ENCODE measurements at places on chromosomes 2 and 18. TPM values are rescaled to one million over a fixed set of nuclear protein-coding genes. Genes with fewer than 3 reads are reported as not detected.

DNA sequence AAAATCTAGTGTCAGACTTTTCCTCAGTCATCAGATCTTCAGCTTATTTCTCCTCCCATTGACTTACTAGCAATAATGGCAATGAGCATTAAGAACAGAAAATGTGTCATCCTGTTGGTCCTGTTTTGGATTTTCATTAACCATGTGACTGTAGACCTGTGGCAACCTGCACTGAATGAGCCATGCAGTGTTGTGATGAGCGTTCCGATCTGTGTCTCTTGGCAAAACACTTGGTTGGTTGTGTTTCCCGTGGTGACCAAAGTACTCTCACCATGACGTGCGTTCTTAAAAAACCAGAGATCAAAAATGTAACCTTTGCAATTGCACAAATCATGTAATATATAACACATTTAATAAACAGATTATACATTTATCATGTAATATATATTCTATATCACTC lies 138.6 kb downstream of the MAP3K20 start:
- H3K27me3 ChIP-seq, result no peaks in the 10 kb centered on the region
- no peaks in the 10 kb centered on the region for H3K4me1 ChIP-seq
- 0 out of 2 replicates have a peak, but pooled peaks cover 2% of the 10 kb centered on the region for H3K36me3 ChIP-seq
- DNase-seq, result no peak

DNA sequence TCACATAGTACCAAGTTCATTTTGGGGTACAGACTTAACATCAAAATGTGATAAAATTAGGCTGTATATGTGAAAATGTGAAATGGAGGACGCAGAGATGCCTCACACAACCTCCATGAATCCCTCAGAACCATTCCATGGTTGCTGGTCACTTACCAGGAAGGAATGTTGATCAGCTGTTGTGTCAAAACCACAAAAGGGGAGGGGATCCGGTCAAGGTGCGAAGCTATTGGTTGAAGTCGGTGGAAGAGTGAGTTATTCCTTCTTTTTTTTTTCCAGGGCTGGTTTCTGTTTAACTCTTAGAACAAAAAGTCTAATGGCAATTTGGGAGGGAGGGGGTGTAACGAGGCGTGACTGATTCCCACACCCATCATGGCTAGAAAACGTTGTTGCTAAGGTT lies 32.3 kb upstream of the REG3A start:
- peaks cover 11% of the 10 kb centered on the region for H3K4me1 ChIP-seq
- H3K4me3 ChIP-seq, result no peak overlapping the region
- no peaks in the 10 kb centered on the region for H3K27me3 ChIP-seq
- DNase-seq, result no peak
- no peaks in the 10 kb centered on the region for H3K36me3 ChIP-seq
- no peak overlapping the region for H3K27ac ChIP-seq

PRKAG3 gene
- not detected for total RNA-seq

RHOB gene
- total RNA-seq, result 24.1 TPM

EVX2 gene
- not detected for total RNA-seq

GPC1 gene
- 39.9 TPM for total RNA-seq
